ENCODE measurements at places on chromosomes 7 and 10. TPM values are rescaled to one million over a fixed set of nuclear protein-coding genes. Genes with fewer than 3 reads are reported as not detected.

DNA sequence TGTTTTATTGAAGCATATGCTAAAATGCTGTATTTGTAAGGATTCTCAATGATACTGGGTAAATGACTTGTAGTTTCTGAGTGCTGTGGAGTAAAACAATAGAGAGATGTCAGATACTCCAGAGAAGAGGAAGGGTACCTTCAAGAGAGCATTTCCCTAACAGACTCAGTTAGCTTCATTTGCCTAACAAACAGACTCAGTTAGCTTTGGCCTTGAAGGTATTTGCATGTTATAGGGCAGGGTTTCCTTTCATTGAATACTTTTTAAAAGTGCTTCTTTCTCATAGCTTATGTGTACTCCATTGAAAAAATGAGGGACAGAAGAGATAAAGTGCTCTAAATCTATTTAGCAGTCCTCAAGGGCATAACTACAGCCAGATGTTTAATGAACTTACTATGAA lies 101.8 kb downstream of the CHN2 start:
- no peak for DNase-seq

GRCh38 chr7:14432924-14433323 lies 443.5 kb upstream of the ETV1 start:
- no peak for DNase-seq

- DNase-seq: no peak
Measured at GRCh38 chr7:156585025-156585648, 55.4 kb upstream of the RNF32 start.

PLPP4 gene
- 0.28 TPM for total RNA-seq

GRCh38 chr10:75904499-75905283 lies 473.3 kb downstream of the LRMDA start:
- DNase-seq: no peak

- no peak for DNase-seq
Measured at GRCh38 chr10:124653811-124654651, 90.1 kb downstream of the FAM53B start.

DNA sequence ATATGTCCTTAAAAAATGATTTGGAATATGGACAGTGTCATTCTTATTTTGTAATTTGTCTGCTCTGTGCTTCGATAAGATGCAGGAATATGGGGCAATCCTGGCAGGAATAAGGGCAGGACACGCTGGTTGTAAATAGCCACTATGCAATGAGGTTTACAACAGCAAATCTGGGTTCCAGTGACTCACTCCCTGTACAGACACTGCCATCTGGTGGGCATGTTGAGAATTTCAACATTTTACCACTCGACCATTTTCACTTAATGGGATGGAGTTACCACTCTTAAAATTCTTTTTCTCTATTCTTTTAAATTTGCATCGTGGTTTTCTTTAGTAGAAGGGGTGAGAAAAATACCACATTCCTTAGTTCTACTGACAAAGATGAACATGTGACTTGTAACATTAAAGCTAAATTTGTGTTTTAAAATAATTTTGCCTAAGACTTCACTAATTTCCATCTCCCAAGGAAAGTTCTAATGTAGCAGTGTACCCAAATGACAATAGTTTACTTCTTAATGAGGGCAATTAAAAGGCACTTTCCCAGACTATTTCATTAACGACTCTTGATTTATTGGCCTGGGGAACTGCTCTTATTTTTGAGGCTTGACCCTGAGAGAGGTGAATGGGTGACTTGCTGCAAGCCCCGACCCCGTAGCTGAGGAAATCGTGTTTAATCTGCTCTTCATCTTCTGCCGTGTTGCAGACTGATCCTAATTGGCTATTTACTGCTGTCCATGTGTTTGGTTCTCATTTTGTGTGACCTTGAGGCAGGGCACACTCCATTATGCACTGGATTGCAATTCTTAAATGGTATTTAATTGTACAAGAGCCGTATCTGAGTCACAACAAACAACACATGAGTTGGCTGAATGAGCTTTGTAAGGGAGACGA lies 173.6 kb upstream of the IMMP2L start:
- DNase-seq: peak; percentile 77

DNA sequence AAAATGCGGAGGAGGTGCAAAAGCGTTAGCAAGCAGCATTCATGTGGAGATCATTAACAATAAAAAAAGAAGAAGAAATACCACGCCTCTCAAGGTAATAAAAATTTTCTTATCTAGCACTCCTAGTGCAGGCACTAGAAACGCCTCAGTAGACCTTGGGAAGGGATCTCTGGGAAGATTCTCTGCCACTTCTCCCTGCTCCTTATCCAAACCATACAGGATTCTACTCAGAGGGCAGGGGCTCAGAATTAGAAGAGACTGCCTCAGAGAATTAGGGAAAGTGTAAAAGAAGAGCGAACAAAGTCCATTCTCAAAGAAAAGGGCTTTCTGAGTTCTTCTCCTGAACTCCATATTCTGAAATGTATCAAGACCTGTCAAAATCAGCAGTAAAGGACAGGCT lies 413.4 kb downstream of the SORCS1 start:
- DNase-seq: no peak

DNA sequence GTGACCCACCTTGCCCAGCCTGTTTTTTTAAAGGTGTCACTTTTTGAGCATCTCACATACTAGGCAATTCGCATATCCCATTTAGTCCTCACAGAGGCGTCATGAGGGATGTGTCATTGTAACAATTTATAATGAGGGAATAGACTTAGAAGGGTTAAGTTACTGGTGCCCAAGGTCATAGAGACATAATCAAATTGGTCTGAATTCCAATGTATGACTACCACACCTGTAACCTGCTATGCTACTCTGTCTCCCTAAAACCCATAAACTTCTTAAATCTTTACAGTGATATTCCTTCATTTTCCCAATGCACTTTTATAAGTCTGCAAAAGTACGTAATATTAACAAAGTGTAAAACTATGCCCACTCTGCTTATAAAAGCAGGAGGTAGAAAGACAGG lies 7.1 kb downstream of the ZMYND11 start:
- DNase-seq: no peak

DNA sequence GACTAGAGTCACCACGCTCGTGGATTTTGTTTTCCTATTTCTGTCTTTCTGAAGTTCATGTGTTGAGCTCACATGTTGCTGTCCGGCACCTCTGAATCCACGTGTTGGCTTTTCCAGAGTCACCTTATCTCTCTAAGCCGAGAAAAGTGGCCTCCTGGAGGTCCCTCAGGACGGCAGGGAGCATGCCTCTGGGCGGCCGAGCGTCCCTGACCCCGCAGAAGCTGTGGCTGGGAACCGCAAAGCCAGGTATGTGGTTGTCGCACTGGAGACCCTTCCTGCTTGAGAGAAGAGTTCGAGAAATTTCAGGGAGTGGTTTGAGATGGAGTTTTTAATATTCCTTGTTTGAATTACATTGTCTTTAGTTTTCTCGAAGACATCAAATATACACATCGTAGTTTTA lies 12.6 kb downstream of the IQCE start:
- no peak for DNase-seq

DNA sequence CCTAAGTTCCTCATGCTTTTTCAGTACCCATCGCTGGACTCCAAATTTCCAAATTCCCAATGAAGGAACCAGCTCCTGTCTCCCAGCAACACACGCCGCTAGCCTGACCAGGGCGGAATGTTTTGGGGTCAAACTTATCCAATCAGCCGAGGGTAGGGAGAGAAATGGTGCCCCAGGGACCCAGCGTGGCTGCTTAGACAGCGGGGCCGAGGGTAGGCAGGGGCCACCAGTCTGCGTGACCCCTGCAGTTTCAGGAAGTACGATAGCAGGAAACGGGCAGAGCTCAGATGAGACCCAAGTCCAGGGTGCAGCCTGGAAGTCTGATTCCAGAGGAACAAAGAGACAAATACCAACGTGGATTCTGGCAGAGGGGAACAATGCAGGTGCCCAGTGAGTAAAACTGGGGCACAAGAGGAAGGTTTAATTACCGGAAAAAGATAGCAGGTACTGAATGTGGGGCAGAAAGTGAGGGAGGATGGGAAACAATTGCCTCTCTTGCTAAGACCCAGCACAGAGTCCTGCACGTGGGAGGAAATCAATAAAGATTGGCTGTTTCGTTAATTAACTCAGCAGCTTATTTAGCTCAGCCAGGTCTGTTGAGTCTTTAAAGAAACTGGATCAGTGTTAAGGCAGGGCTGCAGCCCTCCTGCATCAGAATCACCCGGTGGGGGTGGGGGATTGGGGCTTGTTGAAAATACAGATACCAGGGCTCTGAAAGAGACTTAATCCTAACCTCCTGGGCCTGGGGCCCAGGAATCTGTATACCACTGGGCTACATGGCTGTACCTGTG lies 50.4 kb upstream of the NFE2L3 start:
- DNase-seq: no peak

WDR11 gene
- 61.9 TPM for total RNA-seq

- DNase-seq: no peak
Measured at GRCh38 chr7:19119372-19119771, 1.9 kb upstream of the TWIST1 start.

DNA sequence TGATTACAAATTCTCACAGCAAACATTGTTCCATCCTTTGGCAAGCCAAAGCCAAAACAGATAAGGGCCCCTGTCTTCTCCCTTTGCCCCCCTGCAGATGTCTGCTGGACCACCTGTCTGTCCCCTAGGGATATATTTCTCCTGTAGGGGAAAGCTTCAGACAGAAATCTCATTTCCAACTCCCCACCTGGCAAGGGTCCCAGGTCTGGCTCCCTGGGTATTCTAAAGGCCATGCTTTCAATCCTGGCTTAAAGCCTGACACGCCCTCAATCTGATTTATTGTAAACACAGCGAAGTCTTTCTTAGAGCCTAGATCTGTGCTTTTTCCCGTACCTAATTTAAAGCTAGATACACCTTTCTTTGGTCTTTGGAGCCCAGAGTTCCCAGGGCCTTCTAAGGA lies 66.1 kb downstream of the KCNMA1 start:
- DNase-seq: no peak

GRCh38 chr10:122191936-122192541 lies 79.1 kb upstream of the BTBD16 start:
- no peak for DNase-seq

DNA sequence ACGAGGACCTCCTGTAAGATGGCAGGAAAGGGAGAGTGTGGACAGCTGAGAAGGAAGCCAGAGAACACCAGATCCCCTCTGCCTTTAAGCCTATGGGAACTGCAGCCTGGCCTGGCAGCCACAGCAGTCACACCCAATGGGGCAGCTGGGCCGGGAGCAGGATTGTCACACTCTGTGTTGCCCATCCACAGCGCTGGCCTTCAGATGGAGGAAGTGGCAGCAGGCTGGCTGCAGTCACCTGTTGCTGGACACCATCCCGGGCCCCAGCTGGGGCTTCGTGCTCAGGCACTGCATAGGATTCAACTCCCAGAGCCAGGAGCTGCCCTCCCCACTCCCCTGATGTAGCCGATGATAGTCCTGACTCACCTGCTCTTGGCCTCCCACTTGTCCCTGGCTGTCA lies 114.4 kb downstream of the COL13A1 start:
- no peak for DNase-seq

DNA sequence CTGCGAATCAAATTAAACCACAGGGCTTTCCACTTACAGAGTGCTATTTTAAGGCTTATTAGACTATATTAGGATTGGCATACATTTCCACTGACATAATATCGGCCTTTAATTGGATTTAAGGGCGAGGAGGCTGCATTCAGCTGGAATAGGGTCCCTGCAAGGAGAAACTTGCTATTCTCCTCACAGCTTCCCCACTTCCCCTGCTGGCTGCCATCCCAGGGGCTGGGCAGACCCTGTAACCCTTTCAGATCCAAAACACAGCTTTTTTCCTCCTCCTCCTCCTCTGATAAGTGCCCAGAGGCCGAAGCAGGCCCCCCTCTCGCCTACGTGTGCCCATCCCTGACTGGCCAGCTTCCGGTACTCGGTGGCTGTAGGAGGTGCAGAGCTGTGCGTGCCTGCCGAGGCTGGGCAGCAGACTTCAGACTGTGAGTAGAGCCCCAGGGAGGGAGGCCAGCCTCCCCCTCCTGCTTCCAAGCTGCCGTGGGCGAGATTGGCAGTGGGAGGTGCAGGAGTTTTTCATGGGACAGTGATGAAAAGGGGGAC lies 224.2 kb downstream of the PLXNA4 start:
- no peak for DNase-seq

DNA sequence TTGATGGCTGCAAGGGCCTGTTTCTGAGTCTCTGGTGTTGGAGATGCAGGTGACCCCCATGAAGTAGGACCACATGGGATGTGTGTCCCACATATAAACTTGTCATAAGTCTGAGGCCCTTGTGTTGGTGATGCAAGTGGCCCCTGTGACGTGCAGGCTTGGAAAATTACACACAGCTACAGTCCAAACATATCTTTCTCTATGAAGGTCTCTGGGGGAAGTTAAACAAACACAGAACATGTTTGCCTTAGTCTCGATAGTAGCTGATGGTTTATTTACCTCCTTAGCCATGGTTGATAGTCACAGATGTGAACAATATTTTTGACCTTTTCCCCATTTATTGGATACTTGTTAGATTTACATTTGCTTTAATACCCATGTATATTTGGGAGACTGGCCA lies 64.7 kb downstream of the ADCY1 start:
- DNase-seq: no peak

DNA sequence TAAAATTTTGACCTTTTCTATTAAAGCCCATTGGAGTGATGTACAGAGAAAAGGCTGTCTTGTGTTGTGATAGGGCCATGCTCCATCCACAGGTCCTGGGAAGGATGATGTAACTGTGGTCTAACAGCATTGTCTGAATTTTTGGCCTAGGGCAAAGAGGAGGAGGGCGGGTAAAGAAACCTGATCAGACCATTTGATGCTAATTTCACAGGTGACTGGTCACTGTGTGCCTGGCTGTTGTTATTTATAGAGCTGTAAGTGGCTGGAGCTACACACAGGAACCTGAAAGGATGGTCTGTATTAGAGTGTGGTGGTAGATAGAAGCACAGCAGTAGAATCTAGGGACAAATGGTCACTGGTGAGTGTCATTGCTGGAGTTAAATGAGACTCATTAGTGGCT lies 182.1 kb downstream of the AUTS2 start:
- no peak for DNase-seq

ZKSCAN5 gene
- total RNA-seq: 16.3 TPM

DNA sequence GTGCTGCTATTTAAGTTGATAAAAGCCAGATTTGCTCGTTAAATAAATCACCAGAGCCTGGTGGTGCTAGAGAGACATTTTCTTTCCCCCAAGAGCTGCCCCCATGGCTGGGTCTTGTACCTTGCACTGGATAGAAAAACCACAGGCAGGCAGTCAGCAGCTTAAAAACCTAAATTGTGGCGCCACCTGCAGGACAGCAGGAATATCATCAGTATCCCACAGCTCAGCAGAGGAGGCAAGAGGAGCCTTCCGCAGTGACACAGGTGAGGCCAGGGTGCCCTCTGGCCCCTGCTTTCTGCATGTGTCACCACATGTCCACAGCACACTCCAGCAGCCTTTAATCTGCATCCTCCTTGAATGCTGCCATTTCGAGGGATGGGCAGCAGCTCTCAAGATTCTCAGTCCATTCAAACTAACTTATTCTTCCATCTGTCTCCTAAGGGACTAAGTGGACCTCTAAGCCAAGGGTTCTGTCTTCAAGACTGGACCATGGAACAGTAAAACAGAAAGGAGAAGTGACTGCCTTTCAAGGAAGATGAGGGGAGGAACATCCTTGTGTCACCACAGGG lies 4.5 kb upstream of the PLXNA4 start:
- peak; percentile 64 for DNase-seq

CPA4 gene
- 365 TPM for total RNA-seq

LIPK gene
- not detected for total RNA-seq

GRCh38 chr7:111942450-111943081 lies 263.6 kb downstream of the DOCK4 start:
- DNase-seq: no peak
